Upper lobe of left lung (tissue), 6 donors: ENCODE measurements at places on chromosomes 3 and 15. TPM values are rescaled to one million over a fixed set of nuclear protein-coding genes. Genes with fewer than 3 reads are reported as not detected.

DNA sequence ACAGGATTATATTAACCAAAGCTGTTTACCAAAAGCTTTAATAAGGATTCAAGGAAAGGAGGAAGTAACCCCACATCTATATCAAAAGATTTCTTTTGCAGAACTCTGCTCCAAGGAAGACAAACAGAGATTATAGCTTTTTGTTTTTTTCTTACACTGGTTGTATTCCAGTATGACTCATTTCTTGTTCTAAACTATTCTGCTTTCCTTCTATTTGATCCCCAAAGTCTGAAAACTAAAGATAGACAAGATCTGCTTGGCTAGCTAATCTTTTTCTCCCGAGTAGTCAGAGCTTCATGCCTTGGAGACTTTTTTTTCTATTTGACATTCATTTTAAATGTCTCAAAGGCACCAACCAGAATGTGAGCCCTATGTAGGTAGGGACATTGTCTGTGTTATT lies 36.8 kb upstream of the FRMD5 start:
- DNase-seq, result no peak

- DNase-seq, result no peak
Measured at GRCh38 chr3:108897883-108898282, 55.8 kb downstream of the GUCA1C start.

GRCh38 chr3:127473244-127474024 lies 117.1 kb downstream of the TPRA1 start:
- DNase-seq, result no peak

DNA sequence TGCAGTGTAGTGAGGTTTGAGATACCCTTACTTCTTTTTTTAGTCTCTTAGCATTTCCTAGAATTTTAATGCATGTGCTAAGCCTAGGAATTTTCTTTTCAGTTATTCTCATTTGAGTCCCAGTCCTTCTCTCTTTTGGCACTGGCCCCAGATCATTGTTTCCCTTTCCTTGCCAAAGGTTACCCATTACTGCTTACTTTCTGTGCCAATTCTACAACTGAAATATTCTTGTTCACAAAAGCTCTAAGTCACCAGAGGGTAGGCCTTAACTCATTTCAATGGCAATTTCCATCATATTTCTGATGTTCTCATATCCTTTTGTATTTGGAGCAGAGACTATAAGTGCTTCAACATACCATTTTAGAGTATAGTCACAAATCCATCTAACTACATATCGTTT lies 199.6 kb upstream of the CBLB start:
- no peak for DNase-seq

DNA sequence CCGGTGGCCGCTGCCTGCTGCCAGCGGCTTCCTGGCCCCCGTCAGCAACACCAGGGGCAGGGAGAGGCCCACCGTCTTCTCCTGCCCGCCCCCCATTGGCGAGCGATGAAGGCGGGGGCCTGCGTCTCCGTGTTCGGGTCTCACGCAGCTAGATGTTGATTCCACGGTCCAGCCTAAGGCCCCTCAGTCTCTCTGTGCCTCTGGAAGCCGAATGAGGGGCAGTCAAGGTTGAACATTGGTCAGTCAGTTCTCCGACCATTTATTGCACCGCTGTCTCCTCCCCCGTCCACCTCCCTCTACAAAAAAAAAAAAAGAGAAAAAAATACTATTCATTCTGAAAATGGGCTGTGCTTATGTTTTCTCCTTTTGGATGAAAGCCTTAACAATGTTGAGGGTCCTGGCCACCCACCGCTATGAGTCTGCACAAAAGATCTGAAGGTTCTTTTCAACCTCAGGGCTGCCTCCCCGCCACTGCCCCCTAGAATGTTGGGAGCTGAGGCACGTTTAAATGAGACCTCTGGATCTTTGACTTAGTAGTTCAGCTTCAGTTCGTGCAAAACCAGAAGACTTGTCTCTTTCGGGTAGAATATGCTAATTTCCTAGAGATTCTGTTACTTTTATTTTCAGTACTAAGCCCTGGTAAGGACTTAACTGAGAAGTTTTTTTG lies 736 bp downstream of the IREB2 start:
- peak; percentile 31 for DNase-seq

DNA sequence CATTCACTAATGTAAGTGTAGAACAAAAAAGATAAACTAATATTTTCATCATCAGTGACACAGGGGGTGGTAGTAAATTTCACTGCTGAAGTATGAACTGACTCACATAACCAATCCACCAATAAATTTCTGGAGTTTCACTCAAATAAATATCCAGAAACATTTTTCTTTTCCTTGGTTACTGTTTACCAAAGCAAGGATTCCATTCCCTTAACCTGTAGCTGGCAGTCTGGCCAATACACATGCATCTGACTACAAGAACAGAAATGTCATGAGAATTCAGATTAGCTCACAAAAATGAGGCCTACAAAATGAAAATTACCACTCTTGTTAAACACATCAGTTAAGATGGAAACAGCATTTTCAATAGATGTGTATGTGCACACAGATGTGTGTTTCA lies 80.3 kb downstream of the STAG1 start:
- DNase-seq, result no peak

GRCh38 chr3:50162034-50162883 lies 7.1 kb downstream of the SEMA3F start:
- no peak for DNase-seq

GRCh38 chr3:13047296-13048165 lies 25.7 kb downstream of the IQSEC1 start:
- no peak for DNase-seq

- DNase-seq, result no peak
Measured at GRCh38 chr3:32420126-32421038, 28.7 kb downstream of the CMTM7 start.

DNA sequence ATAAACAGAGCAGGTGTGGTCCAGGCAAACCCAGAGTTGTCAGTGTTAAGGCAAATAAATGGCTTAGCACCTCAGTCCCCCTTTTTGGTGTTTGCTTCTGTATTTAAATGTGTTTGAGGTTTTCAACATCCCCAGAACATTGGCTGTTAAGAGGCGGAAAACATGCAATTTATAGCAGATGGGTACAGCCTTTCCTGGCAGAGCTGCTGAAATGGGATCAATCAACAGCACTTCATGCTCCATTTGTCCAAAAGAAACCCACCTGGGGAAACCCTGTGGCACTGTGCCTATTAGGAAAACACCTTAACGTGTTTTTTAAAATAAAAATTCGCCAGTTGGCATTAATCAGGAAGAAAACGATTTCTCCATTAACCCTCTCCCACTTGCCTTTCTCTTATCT lies 135.4 kb downstream of the MCTP2 start:
- DNase-seq, result no peak

GRCh38 chr3:64909757-64910467 lies 222.1 kb upstream of the ADAMTS9 start:
- DNase-seq, result no peak

DNA sequence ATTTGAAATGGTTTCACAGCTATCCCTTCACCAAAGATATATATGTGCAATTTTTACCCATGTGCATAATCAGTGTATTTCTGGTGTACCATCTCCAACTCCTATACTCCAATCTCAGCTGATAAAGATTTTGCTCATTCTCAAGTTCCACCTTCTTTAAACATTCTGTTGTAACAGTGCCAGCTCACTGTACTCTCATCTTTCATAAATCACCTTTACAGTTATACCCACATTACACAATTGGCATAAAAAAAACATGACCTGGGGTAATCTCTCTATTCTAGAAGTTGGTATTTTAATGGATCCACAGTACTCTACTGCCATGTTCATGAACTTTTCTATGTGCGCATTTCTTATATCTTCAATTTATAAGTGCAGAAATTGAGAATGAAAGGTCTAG lies 339.9 kb upstream of the DPH6 start:
- DNase-seq, result no peak

DNA sequence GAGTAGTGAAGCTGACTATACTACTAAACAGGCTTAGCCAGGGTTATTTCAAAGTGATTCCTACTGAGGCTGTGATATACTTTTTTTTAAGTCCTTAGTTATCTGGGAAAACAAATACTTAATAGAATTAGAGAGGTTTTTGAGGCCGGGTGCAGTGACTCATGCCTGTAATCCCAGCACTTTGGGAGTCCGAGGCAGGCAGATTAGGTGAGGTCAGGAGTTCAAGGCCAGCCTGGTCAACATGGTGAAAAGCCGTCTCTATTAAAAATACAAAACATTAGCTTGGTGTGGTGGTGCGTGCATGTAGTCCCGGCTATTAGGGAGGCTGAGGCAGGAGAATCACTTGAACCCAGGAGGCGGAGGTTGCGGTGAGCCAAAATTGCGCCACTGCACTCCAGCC lies 34.2 kb downstream of the PRTG start:
- no peak for DNase-seq

- no peak for DNase-seq
Measured at GRCh38 chr3:150771600-150771999, 8.6 kb upstream of the SIAH2 start.

DNA sequence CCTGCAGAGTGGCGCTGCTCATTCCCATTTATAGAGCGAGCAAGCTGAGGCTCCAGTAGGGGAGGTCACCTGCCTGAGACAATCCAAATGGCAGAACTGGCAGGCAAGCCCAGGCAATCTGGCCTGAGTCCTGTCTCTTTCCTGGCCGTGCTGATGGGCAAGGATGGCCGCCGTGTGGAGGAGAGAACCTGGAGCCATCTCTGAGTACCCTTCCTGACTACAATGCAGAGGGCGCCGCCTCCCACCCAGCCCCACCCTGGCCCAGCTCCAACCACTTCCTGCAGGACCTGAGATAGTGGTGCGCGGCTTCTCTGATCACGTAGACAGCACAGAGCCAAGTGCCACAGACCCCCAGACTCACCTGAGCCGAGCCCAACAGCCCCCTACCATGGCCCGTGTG lies 7.0 kb downstream of the TLR9 start:
- no peak for DNase-seq

DNA sequence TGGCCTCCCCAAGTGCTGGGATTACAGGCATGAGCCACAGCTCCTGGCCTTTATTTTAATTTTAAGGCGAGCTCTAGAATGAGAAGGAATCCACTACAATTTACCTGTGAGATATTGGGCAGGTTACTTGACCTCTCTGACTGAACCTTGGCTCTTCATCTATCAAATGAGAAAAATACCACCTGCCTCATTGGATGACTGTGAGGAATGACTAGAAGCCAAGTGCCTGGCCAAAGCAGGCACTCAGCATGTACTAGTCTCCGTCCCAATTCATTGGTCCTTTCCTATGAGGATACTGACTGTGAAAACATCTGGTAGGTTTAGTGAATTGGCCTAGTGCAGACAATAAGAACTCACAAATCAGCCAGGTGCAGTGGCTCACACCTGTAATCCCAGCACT lies 38.5 kb upstream of the OSBPL11 start:
- no peak for DNase-seq

PEX11A gene
- 7.1 TPM for total RNA-seq

TGM5 gene
- total RNA-seq, result not detected

ACP3 gene
- total RNA-seq, result 17.5 TPM

MKRN2 gene
- 15.7 TPM for total RNA-seq

ANKRD34C gene
- total RNA-seq, result not detected

SPINK8 gene
- total RNA-seq, result not detected

LRRC34 gene
- 4.2 TPM for total RNA-seq

USP50 gene
- not detected for total RNA-seq

GRIP2 gene
- total RNA-seq, result 0.46 TPM

TM6SF1 gene
- total RNA-seq, result 25.0 TPM
